SK-MEL-5 (cell line): ENCODE measurements at places on chromosomes 7 and 10. TPM values are rescaled to one million over a fixed set of nuclear protein-coding genes. Genes with fewer than 3 reads are reported as not detected.

DNA sequence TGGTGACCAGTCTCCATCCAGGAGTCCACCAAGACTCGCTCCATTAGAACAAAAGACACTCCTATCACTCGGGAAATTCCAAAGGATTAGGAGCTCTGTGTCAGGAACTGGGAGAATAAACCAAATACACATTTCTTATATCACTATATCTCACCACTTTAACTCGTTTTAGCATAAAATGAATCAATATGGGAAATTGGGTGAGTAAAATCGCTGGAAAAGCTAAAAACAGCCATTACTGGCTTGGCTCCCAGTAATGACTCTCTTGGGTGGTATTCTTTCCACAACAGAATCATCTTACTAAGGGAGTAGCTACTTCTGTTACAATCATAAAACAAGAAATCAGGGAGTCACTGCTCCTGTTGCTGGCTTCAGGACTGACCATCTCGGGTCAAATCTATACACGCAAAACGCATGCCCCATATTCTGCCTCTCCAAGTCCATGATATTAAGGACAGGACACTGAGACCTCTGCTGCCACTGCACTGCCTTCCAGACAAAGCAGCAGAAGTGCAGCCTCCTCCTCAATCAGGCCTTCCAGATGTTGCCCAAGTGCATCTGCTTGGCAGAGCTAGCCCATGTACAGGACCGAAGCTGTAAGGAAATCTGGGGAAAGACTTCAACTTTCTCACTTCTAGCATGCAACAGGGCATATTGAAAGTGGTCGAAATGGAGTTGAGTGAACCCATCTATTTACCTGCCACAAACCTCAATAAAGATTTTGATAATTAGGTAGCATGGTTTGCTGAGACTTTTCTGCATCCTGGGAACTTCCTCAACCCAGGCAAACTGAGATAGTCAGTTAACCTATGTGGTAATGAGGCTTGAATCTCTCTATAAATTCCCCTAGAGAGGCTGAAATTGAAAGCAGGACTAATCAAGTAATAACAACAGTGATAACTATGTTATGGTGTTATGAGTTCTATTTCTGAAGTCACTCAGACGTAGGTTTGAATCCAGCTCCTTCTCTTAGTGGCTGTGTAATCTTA, 14.4 kb upstream of the PANK1 start:
- DNase-seq, result no peak

DNA sequence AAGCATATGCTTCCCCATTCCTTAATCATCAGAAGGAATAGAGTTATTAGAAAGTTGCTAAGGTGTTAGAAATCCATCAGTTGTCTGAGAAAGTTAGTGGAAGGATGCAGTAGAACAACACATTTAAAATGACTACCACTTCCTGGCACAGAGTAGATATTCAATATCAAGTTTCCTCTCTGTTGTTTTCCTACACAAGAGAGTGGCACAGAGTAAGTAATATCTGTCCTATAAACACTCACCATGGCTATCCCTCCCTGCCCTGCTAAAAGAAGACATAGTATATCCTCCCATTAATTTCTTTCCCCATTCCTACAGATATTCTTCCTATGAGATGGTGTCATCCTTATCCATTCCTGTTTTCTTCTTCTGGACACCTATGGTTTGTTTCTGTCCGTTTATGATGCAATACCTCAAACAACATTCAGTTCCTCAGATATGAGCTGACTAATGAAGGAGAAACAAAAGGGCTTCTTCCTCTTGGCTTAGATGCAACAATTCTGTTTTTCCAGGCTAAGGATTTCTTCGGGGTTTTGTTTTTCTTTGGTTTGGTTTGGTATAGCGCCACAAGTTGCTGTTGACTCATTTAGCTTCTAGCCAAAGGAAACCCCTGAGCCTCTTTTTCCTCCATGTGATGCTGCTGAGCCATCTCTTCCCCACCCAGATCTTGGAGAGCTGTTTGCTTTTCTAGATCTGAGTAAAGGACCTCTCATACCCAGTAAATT, 32.9 kb upstream of the BPGM start:
- DNase-seq, result no peak

- DNase-seq, result peak; percentile 54
These were observed 117.6 kb upstream of the FERD3L start for GRCh38 chr7:19262826-19263225.

- no peak for DNase-seq
These were observed 65.9 kb upstream of the LRRN3 start for GRCh38 chr7:111025006-111025405.

GBX1 gene
- not detected in 2 replicates for total RNA-seq

C10orf53 gene
- not detected in 2 replicates for total RNA-seq

GRCh38 chr10:8852546-8852945, 798.1 kb downstream of the GATA3 start:
- DNase-seq, result no peak
